ENCODE measurements at places on chromosomes 3 and 15.

GRCh38 chr15:39898317-39898716, 21.7 kb downstream of the GPR176 start:
- DNase-seq: no peak

DNA sequence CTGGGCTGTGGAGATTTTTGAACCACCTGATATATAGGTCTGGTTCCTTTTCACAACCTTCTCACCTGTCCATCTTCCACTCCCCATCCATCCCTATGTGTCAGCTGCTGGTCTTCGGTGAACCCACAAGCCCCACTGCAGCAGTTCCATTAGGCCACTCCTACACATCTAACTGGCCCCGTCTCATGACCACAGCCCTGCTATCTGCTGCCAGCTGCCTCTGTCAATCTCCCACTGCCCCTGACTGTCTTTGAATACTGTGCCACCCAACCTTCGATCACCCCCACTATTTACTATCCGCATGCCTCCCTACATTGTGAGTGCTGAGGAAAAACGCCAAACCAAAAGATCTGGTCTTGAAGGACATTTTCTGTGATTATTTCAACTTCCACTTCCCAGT, 795.4 kb downstream of the IGSF11 start:
- no peak for DNase-seq

GRCh38 chr3:14943042-14943441, 4.3 kb upstream of the NR2C2 start:
- DNase-seq: no peak

GRCh38 chr3:129701161-129701560, 94.7 kb upstream of the PLXND1 start:
- DNase-seq: no peak

GRCh38 chr3:107344722-107345121, 32.5 kb upstream of the CCDC54 start:
- peak; percentile 19 for DNase-seq

GRCh38 chr15:75702436-75702835, 10.2 kb downstream of the CSPG4 start:
- DNase-seq: no peak

DNA sequence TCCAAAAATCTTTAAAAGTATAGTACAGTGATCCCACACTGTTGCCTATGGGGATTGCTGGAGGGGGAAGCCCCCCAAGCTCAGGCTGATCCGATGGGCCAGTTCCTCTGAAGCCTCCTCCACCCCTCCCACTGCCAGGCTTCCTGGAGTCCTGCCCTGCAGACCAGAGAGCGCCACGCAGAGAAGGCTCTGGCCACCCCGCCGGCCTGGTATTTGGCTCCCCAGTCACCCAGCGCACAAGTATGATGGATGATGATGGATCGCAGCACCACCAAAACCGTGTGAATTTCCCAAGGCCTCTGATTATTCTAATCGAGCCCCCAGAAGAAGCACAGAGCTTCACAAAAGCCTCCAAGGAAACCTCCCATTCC, 259.0 kb downstream of the MECOM start:
- no peak for DNase-seq

DNA sequence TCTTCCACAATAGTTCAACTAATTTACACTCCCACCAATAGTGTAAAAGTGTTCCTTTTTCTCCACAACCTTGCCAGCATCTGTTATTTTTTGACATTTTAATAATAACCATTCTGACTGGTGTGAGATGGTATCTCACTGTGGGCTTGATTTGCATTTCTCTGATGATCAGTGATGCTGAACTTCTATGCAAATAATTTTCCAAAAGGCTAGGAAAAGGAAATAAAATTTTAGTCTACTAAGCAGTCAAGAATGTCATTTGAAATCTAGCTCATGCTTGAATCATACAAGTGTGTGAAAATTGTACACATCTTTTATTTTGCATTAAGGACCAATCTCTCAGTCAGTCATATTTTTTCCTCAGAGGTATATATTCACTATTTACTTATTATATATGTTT, 101.7 kb upstream of the UBP1 start:
- peak; percentile 36 for DNase-seq

GRCh38 chr15:90808517-90809235, 59.7 kb upstream of the FURIN start:
- no peak for DNase-seq

DNA sequence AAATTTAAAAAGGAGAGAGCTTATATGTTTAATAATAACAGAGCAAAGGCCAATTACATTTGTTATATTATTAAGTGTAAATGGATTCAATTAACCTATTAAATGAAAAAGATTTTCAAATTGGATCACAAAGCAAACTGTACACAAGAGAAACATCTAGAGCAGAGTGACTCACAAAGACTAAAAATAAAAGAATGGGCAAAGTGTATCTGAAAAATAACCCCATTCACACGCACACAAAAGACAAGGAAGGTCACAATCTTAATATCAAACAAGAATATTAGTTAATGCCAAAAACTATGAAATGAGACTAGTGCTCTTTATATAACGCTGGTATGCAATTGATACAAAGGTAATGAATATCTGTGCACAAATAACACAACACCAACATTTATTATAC, 65.7 kb downstream of the MOBP start:
- no peak for DNase-seq

GRCh38 chr15:75176396-75176761, 25.3 kb upstream of the C15orf39 start:
- DNase-seq: no peak

DNA sequence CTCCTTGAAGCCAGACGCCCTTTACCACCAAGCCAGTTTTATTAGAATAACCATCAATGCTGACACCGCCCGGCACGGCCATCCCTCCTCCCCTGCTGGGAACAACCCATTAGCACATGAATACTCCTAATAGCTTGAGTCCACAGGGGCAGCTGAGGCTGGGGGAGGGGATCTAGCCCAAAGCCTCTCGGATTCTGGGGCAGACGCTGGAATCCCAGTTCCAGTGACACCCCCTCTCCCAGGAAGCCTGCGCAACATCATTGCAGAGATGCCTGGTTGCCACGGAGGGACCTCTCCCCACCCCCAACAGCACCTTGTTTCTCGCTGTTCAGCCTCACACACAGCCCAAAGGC, 1.2 kb upstream of the LINGO1 start:
- DNase-seq: no peak

DNA sequence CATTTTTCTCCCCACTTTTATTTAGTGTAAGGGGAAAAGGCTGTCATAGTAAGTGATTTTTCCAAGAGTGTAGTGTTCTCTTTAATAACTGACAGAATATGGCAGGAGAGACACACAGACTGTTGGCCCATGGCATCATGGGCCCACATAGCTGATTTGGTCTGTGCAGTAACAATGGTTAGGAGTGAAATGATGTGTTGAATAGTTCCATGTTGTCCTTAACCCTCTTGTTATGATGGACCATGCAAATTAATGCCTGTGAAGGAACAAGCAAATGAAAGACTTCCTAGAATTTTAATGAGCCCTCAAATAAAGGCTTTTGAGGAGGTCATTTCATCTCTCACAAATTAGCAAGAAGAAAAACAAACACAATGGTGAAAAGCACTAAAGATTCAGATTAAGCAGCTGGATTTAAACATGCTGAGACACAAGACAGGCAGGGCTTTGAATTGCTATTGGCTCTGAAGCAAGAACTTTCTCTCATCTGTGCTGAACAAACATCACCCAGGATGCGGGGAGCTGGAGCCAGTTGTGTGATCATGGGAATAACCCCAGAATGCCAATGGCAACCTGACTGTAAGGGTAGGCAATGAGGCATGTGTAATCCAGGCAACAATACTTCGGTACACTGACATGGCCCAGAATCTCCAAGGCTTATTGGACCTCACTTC, 136.7 kb upstream of the VEPH1 start:
- DNase-seq: no peak

GRCh38 chr3:141312354-141313092, 55.8 kb upstream of the ZBTB38 start:
- DNase-seq: no peak

DNA sequence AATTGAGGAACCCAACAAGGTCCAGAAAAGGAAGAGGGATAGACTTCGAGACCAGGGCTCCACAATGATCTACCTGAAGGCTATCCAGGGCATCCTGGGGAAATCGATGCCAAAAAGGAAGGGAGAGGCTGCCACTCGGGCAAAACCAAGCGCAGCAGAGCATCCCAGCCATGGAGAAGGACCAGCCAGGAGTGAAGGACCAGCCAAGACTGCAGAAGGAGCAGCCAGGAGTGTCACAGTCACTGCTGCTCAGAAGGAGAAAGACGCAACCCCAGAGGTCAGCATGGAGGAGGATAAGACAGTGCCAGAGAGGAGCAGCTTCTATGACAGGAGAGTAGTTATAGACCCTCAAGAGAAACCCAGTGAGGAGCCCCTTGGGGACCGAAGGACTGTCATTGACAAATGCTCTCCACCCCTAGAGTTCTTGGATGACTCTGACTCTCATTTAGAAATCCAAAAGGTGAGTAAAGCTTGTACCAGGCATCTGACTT, 12.0 kb downstream of the TATDN2 start:
- no peak for DNase-seq

DNA sequence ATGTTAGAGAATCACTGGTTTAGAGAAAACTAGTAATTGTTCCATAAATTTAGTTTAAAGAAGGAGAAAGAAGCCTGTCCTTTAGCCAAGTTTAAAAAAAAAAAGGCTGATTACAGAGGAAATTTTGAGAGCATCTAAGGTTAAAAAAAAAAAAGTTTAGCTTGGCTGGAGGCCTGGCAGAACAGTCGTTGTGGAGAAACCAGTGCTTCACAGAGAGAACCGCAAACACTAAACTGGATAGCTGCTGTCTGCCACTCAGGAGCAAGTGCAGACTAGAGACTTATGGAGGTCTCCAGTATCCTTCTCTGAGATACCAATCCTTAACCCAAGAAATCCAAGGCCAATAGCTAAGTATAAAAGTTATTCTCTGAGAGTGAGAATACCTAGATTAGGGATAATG, 84.8 kb upstream of the ANKRD28 start:
- no peak for DNase-seq

GRCh38 chr3:151697496-151697895, 36.2 kb upstream of the AADACL2 start:
- DNase-seq: peak; percentile 4

DNA sequence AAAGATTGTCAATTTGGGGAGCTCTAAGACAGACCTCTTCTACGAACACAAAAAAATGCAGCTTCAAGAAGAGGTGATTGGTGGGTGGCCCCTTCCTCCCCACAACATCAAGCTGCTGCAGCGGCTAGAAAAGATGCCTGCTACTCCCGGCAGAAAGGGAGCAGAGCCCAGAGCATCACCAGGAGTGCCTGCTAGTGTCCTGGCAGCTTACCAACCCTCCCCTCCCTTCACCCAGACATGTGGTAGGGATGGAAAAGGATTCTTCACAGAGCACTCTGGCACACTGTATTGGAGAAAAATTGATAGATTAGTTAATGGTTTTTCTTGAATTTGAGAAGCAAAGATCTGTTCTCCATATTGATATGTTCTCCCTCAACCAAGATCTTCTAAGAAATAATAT, 10.8 kb downstream of the IP6K1 start:
- DNase-seq: no peak

DNA sequence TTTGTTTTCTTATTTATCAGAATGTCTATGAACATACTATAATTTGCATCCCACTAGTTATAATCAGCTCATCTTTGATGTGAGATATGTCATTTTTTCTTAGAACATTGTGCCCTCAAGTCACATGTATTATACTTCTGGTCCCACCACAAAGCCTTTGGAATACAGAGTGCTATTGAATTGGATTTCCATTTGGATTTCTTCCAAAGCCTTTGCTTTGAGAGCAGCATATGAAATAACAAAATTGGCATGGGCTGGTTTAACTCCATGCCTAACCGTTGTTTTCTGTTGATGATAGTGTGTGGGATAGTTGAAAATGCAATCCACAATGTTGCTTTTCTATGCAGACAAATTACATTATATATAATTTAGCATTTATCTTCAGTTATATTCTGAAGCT, 284.5 kb upstream of the PLSCR5 start:
- DNase-seq: no peak

DNA sequence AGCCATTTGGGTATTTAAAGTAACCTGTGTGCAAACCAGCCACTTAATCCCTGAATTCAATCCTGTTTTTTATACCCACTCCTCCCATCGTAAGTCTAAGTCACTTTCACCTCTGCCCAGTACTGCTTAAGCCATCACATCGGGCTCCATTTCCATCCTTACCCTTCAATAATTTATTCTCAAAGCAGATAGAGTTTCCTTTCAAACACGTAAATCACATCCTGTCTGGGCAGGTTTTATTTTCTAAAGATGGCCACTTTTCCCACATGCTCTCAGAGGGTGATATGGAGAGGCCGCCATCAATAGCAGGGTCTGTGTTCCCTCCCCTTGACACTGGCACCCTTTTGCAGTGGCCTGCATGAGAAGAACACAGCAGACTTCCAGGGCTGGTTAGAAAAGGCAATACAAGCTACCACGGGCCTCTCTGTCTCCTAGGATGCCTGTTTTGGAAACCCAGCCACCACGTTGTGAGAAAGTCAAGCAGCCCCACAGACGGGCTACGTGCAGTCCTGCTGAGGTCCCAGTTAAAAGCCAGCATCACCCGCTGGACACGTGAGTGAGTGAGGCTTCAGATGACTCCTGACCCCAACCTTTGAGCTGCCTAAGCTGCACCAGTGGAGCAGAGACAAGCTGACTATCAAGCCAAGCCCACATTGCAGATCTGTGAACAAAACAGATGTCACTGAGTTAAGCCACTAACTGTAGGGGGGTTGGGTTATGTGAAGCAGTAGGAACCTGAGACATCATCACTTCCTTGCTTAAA, 241.8 kb upstream of the SLCO3A1 start:
- no peak for DNase-seq

GRCh38 chr15:58330741-58331559, 100.8 kb upstream of the LIPC start:
- no peak for DNase-seq

- DNase-seq: peak; percentile 85
Observed at GRCh38 chr3:45010811-45011333, 15.2 kb upstream of the CLEC3B start.

GRCh38 chr15:43941555-43941954, 114.8 kb downstream of the WDR76 start:
- no peak for DNase-seq

DNA sequence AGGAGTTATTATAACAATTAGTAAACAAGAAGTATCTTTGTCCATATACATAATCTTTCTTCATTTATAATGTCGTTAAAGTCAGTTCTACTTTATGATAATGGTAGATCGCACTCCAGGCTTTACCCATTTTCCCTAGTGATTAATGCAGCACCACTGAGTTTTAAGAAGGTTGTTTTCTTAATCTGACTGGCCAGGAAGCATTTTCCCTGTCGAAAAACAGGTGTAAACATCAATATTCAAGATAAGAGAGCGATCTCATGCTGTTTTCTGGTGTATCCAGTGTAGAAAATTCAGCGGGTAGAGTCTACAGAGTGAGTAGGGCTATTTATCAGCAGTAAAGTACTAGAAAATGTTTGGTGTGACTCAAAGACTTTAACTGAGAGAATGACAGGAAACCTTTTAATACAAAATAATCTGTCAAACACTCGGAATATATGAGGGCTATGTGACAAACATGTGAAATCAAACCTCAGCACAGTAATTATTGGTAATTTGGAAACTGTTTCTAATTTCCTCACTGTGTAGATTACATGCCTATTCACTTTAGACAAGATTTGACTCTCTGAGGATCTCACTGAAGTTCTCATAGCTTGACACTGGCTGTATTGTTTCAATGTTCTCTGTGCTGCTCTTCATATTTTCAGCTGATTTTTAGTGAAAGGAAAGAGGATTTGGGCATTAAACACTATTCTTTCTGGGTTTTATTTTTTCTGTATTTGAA, 1013.2 kb downstream of the VGLL3 start:
- no peak for DNase-seq

Measured in ELR (cell line).